ENCODE measurements at places on chromosomes 1 and 21. TPM values are rescaled to one million over a fixed set of nuclear protein-coding genes. Genes with fewer than 3 reads are reported as not detected.

Gene NBPF14
- total RNA-seq, result 19.0 TPM

Gene FCGR3A
- not detected for total RNA-seq

Gene RBM34
- 67.8 TPM for total RNA-seq

Gene OR2T35
- not detected for total RNA-seq
